ENCODE measurements at places on chromosomes 12 and 14. TPM values are rescaled to one million over a fixed set of nuclear protein-coding genes. Genes with fewer than 3 reads are reported as not detected.

Gene SRRM4
- not detected for total RNA-seq

Gene SYNE2
- 39.0 TPM for total RNA-seq

Gene PRB2
- not detected for total RNA-seq

Gene PTPRR
- total RNA-seq = 2.7 TPM
